ENCODE measurements at places on chromosomes 2 and 18.

DNA sequence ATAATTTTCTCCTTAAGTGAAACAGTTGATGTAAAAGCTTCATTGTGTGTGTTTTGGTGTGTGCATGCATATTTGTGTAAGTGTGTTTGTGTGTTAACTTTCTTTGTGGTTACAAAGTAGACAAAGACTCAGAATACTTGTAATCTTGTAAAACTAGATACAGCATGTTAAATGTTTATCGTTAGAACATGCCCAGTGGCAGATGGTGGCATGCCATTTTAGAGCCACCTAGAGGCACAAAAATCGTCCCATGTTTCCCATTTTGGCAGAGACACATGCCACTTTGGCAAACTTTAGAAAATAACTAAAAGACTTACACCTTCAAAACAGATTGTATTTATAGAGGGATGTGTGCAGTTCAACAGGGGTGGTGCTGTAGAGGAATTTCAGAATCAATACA, 224.1 kb downstream of the LRP1B start:
- no peak for DNase-seq

- no peak for DNase-seq
These were observed 233.4 kb downstream of the WDR7 start for GRCh38 chr18:56884511-56884910.

DNA sequence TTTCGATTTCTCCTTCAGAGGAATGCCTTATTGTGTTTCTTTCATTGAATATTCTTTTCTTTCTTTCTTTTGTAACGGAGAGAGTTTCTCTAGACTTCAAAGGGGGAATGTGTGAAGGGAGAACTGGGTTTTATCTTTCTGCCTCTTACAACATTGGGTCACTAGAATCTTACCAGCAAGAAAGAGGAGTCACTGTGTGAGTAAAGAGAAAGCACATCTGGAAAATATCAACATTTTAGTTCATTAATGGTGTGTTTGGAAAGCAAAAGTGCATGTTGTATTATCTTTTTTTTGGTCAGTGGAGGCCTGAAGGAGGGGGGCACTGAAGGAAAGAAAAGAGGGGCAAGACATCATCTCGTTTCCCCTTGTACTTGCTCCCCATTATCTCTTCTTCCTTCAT, 86.6 kb upstream of the THOC1 start:
- no peak for DNase-seq

DNA sequence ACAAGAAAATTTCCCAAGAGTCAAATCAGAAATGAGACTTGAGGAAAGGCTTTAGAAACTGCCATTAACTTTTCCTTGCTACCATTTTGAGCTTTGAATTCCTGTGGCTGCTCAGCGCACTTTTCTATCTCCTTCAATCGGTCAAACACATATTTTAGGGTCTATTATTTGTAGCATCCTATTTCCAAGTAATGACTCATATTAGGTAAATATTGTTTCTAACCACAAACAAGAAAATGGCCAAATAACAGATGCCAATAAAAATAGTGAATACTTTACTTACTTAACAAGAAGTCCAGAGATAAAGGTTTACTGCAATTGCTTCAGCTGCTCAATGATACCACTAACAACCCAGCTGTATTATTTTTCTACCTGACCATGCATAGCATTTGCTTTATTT, 29.7 kb upstream of the CCDC178 start:
- no peak for DNase-seq

DNA sequence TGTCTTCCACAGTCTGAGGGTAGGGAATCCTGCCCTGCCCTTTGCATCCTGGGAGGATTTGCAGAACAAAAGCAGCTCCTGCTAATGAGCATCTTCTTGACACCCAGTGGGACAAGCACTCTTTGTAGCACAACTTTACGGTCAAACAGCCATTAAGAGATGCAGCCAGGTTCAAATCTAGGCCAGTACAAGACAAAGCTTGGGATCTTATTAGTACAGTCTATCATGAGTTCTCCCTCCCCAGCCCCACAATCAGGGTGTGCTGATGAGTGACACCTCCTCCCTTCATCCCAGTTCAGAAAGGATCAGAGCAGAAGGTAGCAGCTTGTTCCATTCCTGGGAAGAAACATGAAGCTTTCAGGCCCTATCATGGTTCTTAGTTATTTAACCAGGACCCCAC, 41.9 kb downstream of the MARCO start:
- no peak for DNase-seq

DNA sequence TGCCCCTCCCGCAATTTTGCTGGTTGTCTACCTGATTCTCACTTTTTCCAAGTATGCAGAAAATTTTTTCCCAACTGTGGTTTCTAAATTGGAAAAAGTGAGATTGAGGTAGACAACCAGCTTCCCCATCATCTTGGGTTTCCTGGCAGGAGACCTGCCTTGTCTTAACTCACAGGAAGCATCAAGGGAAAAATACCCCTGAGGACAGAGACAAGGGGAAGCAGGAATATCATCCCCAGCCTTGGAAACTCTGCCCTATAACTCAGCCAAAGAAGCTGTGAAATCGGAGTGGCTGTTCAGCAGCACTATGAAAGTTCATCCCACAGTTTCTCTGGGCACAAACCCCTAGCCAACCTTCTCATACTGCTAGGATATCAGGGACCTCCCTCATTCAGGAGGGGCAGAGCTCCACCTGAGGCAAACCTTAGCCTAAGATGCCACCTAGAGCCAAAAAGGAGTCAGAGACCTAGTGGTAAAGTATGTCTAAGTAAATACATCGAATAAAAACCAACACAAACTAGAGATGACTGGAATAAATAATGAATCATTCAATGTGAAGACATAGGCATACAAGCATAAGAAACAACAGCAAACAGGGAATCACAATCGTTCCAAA, 68.2 kb downstream of the ZSWIM2 start:
- DNase-seq: peak; percentile 40

DNA sequence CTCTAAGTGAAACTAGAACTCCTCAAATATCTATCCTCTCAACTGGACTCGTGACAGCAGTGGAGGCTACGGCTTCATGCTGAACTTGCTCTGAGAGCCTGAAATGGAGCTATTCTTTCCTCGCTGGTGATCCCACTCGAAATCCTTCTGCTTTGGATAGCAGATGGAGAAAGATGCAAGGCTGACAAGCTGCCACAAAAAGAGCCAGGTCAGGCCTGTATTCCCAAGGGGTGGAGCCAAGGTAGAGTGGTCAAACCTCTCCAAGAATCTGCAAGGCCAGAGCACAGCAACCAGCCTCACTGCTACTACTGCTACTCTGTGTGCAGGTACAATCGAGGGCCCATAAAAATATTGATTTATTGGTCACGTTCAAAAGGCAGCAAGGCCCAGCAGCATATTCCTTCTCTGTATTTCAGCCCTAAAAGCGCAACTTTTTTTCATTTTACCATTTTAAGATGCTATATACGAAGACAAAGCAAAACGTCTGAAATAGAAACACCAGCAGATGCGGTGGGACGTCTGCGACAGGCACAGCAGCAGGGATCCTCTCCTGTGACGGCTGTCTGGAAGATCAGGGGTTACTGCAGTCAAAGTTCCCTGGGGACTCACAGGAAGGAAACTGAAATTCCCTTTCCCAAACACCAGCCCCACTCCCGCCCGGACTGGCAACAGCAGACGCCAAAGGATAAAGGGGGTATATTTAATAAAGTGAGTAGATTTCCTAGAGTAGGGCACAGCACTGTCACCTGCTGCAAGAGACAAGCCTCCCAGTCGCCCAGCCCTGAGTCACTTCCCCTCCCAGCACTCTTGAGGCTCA, 2.4 kb downstream of the SPRED2 start:
- DNase-seq: no peak

DNA sequence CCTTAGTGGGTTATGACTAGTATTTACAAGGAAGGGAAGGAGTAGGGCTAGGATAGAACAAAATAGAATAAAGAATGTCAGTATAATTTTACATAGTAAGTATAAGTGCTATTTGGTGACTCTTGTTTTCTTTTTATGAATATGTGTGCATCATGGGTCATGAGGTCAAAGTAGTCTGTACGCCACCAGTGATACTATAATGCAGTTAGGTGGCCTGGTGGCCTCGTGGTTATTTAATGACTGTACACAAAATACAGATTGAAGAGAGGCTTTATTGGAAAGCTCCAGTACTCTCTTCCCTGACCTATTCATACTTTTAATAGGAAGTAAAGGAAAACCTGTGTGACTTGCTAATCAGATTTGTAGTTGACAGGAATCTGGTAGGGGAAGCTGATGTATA, 27.3 kb downstream of the CAB39 start:
- no peak for DNase-seq

GRCh38 chr2:84251651-84252302, 207.3 kb downstream of the SUCLG1 start:
- no peak for DNase-seq

- no peak for DNase-seq
These were observed 55.6 kb downstream of the NCOA1 start for GRCh38 chr2:24546669-24547068.

DNA sequence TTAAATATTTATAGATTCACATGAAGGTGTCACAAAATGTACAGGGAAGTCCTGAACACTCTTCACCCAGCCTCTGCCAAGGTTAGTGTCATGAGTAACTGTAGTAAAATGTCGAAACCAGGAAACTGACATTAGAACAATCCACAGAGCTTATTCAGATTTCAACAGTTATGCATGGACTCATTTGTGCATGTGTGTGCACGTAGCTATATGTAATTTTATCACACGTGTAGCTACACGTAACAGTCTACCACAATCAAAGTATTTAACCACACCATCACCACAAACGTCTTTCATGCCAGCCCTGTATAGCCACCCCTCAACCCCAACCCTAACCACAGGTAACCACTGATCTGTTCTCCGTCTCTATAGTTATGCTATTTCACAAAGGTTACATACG, 211.7 kb upstream of the REV1 start:
- no peak for DNase-seq

GRCh38 chr2:103008586-103008985, 246.8 kb downstream of the TMEM182 start:
- DNase-seq: no peak

- no peak for DNase-seq
These were observed 7.2 kb upstream of the LAMA3 start for GRCh38 chr18:23682045-23682444.

GRCh38 chr18:46506974-46507586, 149.9 kb downstream of the LOXHD1 start:
- no peak for DNase-seq

DNA sequence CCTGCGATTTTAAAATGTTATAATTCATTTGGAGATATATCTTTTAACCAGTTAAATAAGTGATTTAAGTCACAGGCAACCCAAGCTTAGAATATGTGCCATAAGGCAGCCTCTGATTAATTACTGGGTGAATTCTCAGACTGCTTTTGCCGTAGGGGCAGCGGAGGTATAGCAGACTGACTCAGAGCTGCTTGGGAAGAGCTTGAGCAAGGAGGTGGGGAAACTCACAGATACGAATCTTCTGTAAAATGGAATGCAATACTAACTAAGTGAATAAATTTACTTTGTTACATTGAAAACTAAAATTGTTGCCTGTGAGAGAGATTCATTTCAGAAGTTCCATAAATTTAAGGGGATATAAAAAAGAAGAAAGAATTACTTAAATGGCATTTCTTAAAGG, 115.4 kb downstream of the KYNU start:
- DNase-seq: no peak

DNA sequence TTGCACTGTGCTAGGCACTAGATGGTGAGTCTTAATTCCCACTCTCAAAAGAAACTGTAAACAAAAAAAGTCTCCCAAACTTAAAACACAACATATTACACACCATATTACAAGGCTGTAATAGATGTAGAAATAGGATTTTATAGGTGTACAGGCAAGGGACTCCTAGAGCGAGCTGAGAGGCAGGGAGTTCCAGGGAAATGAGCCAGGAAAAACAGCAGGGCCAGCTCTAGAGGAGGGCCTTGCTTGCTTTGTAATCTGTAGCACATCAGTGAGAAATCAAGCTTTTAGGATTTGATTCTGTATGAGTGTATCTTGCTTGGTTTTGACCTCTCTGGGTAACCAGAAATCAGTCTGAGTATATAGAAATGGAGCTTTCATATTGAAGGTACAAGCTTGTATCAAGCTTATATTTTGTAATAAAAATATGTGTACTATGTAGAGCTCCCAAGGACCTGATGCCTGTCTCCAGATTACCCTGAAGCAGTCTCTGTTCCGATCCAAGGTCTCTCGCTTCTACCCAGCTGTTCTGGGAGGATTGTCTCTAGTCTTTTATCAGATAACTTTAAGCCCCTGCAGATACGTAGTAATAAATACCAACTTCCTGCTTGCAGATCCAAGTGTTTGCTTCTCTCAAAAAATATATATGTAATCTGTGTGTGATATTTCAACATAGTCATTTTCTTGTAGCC, 73.0 kb downstream of the MYO1B start:
- DNase-seq: no peak

DNA sequence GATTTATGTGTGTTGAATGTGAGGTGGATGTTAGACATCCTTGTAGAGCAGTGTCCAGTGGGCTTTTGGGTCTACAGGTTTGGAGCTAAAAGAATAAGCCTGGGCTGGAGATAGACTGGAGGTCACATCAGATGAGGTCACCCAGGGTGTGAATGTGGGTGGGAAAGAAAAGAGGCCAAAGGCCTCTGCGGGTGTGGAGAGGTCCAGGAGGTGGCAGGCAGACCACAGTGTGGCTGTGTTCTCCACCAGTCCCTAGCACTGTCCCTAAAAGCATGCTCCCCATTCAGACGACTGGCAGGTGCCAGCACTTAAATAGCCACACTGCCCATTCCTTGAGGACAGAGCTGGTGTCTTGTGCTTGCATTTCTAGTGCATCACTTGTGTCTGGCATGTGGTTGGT, 4.1 kb downstream of the ATG4B start:
- no peak for DNase-seq

DNA sequence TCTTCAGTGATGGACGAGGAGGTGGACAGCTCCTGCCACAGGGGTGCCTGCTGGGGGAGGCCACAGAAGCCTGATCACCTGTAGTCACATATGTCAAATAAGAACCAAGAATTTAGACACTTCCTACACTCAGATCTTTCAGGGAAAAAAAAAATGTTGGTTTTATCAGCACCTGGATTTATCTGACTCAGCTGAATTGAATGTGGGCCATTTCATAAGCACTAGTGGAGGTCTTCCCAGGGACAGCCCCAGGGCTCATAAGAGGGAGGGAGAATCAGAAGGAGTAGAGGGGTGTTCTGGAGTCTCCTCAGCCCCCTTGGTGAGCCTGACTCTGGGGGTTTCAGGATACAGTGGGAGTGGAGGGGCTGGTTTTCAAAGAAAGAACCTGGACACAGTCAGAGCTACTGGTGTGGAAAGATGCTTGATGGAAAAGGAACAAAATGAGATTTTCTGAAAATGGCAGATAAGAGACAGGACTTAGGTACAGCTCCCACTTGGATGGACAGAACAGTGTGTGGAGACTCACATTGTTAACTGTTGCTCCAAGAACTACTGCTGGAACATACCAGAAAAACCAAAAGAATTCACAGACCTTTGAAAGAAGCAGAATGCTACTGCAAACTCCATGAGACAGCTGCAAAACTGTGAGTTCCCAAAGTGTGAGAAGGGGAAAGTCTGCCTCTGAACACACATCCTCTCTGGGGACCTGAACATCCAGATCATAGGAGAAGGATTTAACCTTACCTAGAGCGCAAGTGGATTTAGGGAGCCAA, 45.4 kb downstream of the LCT start:
- peak; percentile 62 for DNase-seq

Data from ACHN (cell line).